Natural killer cell (primary cell): ENCODE measurements at places on chromosomes 4 and X. TPM values are rescaled to one million over a fixed set of nuclear protein-coding genes. Genes with fewer than 3 reads are reported as not detected.

GRCh38 chrX:150857453-150857852 lies 41.0 kb downstream of the CD99L2 start:
- DNase-seq = no peak

DNA sequence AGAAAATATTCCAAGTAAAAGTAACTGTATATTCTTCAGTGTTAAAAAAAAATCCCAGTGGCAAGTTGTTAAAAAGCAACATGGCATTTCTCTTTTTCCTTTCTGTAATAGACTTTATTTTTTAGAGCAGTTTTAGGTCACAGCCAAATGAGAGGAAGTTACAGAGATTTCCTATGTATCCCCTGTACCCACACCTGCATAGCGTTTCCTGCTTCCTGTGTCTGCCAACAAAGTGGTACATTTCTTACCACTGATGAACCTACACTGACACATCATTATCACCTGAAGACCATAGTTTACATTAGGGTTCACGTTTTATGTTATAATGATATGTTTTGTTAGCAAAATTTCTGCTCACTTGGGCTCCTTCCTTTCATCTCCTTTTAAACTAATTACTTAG lies 124.7 kb downstream of the GPAT3 start:
- no peak for DNase-seq

DNA sequence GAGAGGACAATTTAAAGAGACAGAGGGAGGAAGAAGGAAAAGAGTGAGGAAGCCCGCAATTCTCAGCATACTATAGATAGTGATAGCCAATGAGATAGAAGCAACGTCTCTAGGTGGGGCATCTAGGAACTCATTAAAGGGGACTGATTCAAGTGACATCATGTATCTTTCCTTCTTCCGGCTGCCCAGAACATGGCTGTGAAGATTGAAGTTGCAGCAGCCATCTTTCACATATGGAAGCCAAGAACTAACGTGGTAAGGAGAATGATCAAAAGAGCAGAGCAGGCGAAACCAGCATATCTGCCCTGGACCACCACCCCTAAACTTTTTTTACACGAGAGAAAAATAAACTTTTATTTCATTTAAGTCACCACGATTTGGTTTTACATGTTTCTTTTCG lies 133.8 kb downstream of the DDX53 start:
- no peak for DNase-seq

Gene ADAMTS3
- not detected for total RNA-seq

Gene EXOC1L
- total RNA-seq = not detected

Gene MEPE
- total RNA-seq = not detected

Gene GPRASP2
- 0.70 TPM for total RNA-seq

DNA sequence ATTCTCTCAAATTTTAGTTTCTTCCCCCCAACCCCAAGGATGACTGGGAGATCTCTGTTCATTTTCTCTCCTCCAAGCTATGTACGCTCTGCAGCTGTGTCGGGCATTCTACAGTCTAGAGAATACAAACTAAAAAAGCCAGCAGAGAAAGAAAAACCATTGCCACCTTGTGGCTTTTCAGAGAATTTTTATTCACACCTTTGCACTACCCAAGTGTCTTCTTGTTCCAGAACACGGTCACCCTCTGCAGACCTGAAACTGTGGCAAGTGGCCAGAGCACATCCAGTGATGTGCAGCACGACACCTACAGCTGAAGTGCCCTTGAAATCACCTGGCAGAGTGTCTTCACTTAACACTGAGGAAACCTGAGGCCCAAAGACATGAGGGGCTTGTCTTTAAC lies 68.6 kb downstream of the CHST7 start:
- DNase-seq = no peak

Gene CHRDL1
- total RNA-seq = not detected
